ENCODE measurements at places on chromosomes 7 and 10.

- DNase-seq, result peak; percentile 79
Measured at GRCh38 chr7:118104812-118105441, 79.0 kb upstream of the LSM8 start.

DNA sequence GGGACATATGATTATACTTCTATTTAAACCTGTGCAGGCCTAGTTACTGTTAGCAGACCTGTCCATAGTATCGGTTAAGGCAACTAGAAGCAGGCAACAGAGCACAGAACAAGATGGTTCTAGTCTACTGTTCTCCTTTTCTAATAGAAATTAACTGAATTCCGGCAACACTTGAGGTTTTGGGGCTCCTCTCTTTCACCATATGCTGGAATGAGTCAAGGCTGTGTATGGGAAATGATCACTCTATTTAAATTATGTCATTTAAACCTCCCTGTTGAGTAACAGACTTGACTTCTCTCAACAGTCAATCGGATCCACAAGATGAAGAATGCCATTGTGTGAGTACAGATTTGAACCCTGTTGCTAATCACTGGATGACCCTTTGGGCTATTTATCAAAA is 6.2 kb upstream of the OTUD1 start:
- DNase-seq, result no peak

- no peak for DNase-seq
Measured at GRCh38 chr7:90592033-90592432, 4.1 kb upstream of the CDK14 start.

- DNase-seq, result no peak
Measured at GRCh38 chr10:109740436-109740835, 182.9 kb downstream of the XPNPEP1 start.

DNA sequence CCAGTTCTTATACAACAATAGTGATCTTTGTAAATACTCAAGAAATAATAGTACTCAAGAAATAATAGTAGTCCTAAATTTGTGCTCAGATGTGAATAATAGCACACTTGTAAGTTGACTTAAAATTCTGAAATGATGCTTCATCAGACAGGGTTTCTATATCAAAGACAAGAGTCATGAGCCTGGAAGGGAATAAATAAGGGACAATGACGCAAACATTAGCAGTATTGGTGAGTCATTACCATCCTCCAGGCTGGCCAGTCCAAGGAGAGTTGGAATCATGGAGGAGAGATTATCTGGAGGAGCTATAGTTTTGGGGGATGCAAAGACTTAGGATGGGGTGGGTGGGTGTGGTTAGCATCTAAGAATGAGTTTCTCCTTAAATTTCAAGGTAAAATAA is 6.1 kb upstream of the SH3PXD2A start:
- DNase-seq, result no peak

DNA sequence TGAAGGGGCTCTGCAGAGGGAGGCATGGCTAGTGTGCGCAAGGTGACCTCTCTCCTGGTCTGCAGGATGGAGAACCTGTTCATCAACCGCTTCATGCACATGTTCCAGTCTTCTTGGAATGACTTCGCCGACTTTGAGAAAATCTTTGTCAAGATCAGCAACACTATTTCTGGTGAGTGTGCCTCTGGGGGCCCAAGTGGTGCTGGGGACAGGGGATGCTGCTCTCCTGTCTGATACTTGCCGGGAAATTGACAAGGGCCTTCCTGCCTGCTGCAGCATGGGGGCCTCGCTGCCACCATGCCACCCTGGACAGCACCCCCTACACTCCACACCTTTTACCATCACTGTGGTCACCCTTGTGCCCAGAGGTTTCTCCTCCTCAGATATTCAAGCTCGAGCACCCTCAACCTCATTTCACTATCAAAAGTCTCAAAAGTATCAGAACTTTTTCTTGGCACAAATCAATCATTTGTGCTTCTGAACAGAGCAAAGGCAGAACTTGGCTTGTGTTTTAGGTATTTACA is 50.0 kb downstream of the ALOX5 start:
- DNase-seq, result no peak

- no peak for DNase-seq
Measured at GRCh38 chr10:102261842-102262241, 16.5 kb downstream of the GBF1 start.

GRCh38 chr7:34225193-34225592 is 319.9 kb downstream of the BMPER start:
- DNase-seq, result no peak

DNA sequence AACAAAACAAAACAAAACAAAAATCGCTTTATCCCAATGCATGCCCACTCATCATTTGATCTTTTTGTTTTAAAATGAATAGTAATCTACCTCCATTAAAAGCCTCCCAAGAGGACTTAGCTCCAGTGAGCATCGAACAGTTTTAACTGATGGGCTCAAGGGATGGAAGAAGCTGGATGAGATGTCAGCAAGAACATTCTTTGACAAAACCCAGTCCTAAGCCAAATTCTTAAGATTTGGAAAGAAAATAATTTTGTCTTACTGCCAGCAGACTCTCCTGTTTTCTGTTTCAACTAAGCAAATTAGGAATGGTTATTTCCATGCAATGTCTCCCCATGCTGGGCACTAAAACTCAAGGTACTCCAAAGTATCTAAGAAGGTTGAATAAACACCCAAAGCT is 127.3 kb downstream of the RNLS start:
- no peak for DNase-seq

DNA sequence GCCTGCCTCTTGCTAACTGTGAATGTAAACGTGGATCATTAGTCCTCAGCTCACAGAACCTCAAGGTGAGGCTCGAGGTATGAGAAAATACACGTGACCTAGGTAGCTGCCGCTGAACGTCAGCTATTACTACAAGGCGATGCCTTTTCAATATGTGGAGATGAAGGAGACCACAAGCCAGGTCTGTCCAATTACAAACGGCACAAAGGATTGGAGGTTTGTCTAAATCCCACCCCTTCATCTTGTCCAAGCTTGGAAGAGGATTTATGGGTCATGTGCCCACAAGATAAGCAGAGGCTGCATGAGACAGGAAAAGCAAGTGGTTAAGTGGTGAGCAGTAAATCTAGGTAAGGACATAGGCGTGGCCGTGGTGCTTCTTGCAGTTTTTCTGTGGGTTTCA is 3.4 kb downstream of the H2BK1 start:
- DNase-seq, result no peak

- no peak for DNase-seq
Measured at GRCh38 chr10:102175415-102175814, 23.2 kb downstream of the NOLC1 start.

GRCh38 chr7:37782166-37782565 is 66.2 kb upstream of the NME8 start:
- peak; percentile 8 for DNase-seq

DNA sequence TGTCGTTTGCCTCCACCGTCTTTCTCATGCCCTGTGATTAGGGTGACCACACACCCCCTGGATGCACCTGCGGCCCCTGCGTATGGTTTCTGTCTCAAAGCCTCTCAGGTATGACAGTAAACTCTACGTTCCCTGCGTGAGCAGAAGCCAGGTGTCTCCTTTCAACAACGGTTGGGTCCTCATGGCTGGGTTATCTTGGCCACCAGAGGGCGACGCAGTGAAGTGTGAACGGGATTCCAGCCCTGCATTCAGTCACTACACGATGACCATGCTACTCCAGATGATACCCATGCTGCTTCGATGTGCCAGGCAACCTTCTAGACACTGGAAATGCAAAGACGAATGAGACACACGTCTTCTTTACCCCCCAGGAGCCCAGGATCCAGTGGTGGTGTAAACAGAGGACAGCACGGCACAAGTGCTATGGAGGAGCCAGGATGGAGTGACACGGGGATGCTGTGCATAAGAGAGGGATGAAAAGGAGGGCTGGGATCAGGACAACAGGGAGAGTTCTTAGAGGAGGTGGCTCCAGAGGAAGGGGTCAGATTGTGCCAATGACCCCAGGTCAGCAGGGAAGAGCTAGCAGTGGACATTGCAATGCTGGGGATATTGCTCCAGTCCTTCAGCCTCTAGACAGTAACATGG is 228.1 kb upstream of the PFKP start:
- DNase-seq, result peak; percentile 24

- DNase-seq, result no peak
Measured at GRCh38 chr7:148095066-148095465, 495.5 kb upstream of the C7orf33 start.

DNA sequence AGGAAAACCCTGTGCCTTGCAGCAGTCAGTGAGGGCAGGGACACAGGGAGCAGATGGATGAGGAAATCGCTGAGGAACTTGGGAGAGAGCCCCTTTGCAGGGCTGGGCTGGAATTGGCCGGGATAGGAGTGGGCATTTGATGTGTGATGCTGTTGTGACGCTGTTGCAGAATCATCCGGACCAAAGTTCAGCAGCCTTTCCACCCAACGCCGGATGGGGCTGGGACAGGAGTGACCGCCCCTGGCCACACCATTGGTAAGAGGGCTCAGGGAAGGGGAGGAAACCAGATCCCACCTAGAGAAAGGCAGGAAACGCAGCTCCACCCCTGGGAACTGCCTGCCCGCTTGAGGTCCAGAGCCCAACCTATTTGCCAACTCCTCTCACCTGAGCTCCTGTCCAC is 33.9 kb downstream of the PAX2 start:
- no peak for DNase-seq

DNA sequence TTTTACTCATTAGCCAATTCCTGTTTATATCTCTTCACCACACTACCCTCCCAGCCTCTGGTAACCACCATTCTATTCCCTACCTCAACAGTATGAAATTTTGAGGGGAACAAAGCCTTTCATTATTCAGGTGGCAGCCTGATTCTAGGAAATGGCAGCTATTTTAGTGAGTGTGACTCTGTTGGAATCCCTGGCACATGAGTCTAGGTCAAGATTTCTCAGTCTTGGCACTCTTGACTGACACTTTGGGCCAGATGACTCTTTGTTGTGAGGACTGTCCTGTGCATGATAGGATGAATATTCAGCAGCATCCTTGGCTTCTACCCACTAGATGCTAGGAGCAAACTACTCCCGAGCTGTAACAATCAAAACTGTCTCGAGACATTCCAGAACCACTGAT is 322.8 kb upstream of the PHYHIPL start:
- no peak for DNase-seq

- no peak for DNase-seq
Measured at GRCh38 chr10:16521311-16522016, at the start of gene C1QL3. C1QL3 (minus strand) TSS chr10:16521879; CDS start chr10:16521065, 814 bp downstream.

GRCh38 chr10:58291538-58292174 is 22.7 kb downstream of the CISD1 start:
- DNase-seq, result peak; percentile 56

Data from pons (tissue), 1 donor.